Activated CD4-positive, alpha-beta T cell treated with anti-CD3 and anti-CD28 coated beads, Interleukin-2, amount 10 ng/mL, durations not matched to agents 24 days and 14 days (primary cell): ENCODE measurements at places on chromosomes 2 and 18. TPM values are rescaled to one million over a fixed set of nuclear protein-coding genes. Genes with fewer than 3 reads are reported as not detected.

- H3K36me3 ChIP-seq = no peaks in the 10 kb centered on the region
- H3K4me3 ChIP-seq = no peak overlapping the region
- H3K4me1 ChIP-seq = no peaks in the 10 kb centered on the region
- no peaks in the 10 kb centered on the region for H3K27me3 ChIP-seq
- no peak for DNase-seq
Measured at GRCh38 chr2:208490492-208490891, 83.9 kb downstream of the PTH2R start.

GRCh38 chr2:141200191-141200590 lies 930.6 kb downstream of the LRP1B start:
- no peak for DNase-seq
- H3K27ac ChIP-seq = no peak overlapping the region
- H3K27me3 ChIP-seq = no peaks in the 10 kb centered on the region
- H3K4me1 ChIP-seq = no peaks in the 10 kb centered on the region

GRCh38 chr2:62152000-62152399 lies 43.9 kb upstream of the B3GNT2 start:
- no peak overlapping the region for H3K4me3 ChIP-seq
- peaks cover 5% of the 10 kb centered on the region for H3K4me1 ChIP-seq
- no peak for DNase-seq
- no peak overlapping the region for H3K27ac ChIP-seq
- no peaks in the 10 kb centered on the region for H3K27me3 ChIP-seq

GRCh38 chr2:116435648-116436047 lies 1378.8 kb upstream of the DDX18 start:
- no peaks in the 10 kb centered on the region for H3K36me3 ChIP-seq
- H3K27me3 ChIP-seq = no peaks in the 10 kb centered on the region
- H3K4me3 ChIP-seq = no peak overlapping the region

DNA sequence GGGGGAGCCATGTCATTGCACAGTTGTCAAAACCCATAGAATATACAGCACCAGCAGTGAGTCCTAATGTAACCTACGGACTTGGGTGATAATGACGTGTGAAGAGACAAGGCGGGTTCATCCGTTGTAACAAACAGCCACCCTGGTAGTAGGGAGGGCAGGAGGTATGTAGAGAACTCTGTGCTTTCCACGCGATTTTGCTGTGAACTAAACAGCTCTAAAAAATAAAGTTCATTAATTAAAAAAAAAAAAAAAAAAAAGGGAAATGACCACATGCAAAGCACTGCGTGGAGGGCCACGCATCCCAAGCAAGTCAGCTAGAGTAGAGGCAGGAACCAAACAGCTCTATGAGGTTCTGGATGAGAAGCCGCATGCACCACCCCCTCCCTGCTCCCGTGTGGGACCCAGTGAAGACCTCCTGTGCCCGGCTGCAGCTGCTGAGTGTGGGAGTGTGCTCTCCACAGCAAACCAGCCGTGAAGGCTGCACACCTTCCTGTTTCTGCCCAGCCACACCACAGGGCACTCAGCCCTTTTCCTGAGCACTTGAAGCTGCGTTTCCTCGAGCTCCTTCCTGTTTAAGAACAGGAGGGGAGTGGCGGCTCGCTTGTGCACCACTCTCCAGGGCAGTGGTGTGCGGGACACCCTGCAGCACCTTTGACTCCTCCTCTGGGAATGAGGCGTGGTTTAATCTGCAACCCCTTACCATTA lies 65.6 kb downstream of the ODC1 start:
- H3K4me3 ChIP-seq = peak overlapping the region; percentile 57
- peaks cover 74% of the 10 kb centered on the region for H3K4me1 ChIP-seq
- H3K27me3 ChIP-seq = no peaks in the 10 kb centered on the region
- H3K27ac ChIP-seq = no peak overlapping the region

DNA sequence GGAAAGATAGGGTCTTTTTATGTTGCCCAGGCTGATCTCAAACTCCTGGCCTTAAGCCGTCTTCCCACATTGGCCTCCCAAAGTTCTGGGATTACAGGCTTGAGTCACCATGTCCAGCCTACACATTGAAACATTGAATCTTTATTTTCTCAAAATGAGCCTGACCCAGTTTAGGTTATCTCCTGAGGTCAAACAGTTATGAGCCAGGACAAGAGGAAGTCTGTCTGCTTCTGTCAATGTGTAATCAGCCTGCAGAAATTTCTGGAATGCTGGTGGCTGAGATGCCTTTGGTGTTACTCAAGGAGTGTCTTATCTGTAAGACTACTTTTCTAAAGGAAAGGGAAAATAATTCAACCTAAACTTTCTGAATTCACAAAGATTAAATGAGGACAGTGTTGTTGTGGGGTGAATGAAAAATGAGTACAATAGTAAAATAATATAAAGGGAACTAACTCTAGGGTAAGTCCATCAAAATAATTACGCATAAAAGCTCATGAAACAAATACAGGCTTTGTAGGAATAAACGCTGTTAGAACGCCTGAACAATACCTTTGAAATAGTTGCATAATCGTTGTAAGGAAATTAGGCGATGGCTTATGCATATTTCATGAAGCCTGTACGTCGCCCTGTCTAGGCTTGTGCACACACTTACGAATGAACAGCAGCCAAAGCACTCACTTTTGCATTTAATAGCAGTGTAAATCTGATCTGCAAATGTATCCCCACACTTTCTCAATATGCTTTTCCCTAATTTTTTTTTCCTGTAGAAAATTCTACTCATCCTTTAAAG lies 260.8 kb downstream of the RDH14 start:
- H3K4me3 ChIP-seq = no peak overlapping the region
- no peak for DNase-seq
- no peak overlapping the region for H3K27ac ChIP-seq
- no peaks in the 10 kb centered on the region for H3K27me3 ChIP-seq
- no peaks in the 10 kb centered on the region for H3K36me3 ChIP-seq

- H3K4me1 ChIP-seq = peaks cover 27% of the 10 kb centered on the region
- no peak overlapping the region for H3K4me3 ChIP-seq
- no peak overlapping the region for H3K27ac ChIP-seq
- DNase-seq = peak; percentile 45
- H3K27me3 ChIP-seq = no peaks in the 10 kb centered on the region
Measured at GRCh38 chr2:203787979-203788378, 79.6 kb upstream of the CTLA4 start.

- no peaks in the 10 kb centered on the region for H3K27me3 ChIP-seq
- no peaks in the 10 kb centered on the region for H3K36me3 ChIP-seq
- H3K4me1 ChIP-seq = peaks cover 47% of the 10 kb centered on the region
- peak overlapping the region; percentile 78 for H3K27ac ChIP-seq
Measured at GRCh38 chr2:39141334-39142271, 20.8 kb upstream of the SOS1 start.

DNA sequence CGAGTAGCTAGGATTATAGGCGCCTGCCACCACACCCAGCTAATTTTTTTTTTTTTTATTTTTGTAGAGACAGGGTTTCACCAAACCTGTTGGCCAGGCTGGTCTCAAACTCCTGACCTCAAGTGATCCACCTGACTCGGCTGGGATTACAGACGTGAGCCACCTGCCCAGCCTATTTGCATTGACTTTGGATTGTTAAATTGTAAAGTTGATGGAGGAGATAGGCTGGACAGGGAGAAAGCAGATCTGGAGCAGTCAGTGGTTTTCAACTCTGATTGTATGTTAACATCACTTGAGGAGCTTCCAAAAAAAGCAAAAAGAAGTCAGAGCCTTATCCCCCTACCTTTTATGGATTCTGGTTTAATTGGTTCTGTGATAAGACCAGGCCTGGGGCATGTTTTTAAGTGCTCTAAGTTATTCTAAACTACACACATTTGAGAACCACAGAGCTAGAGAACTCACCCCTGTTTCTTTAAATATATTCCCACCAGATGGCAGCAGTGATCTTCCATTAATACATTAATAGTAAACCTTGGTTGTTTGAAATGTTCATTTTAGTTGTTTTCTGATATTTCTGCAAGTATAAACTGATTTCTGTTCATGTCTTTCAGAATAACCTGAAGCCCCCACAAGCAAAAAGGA lies 7.5 kb downstream of the C2orf49 start:
- no peak overlapping the region for H3K4me3 ChIP-seq
- H3K27ac ChIP-seq = no peak overlapping the region
- H3K36me3 ChIP-seq = peaks cover 56% of the 10 kb centered on the region
- no peaks in the 10 kb centered on the region for H3K27me3 ChIP-seq
- H3K4me1 ChIP-seq = peaks cover 2% of the 10 kb centered on the region
- no peak for DNase-seq

- peaks cover 27% of the 10 kb centered on the region for H3K4me1 ChIP-seq
- H3K36me3 ChIP-seq = peaks cover 4% of the 10 kb centered on the region
- no peak overlapping the region for H3K27ac ChIP-seq
- H3K4me3 ChIP-seq = no peak overlapping the region
Measured at GRCh38 chr2:97935719-97936161, 60.0 kb downstream of the TMEM131 start.

- H3K36me3 ChIP-seq = peaks cover 2% of the 10 kb centered on the region
- peak overlapping the region; percentile 74 for H3K4me3 ChIP-seq
Measured at GRCh38 chr2:207073801-207074678, 91.7 kb downstream of the KLF7 start.

- peaks cover 6% of the 10 kb centered on the region for H3K4me1 ChIP-seq
- no peaks in the 10 kb centered on the region for H3K27me3 ChIP-seq
- H3K4me3 ChIP-seq = no peak overlapping the region
- no peak overlapping the region for H3K27ac ChIP-seq
- DNase-seq = no peak
- no peaks in the 10 kb centered on the region for H3K36me3 ChIP-seq
Measured at GRCh38 chr2:219082332-219082958, 21.7 kb upstream of the IHH start.

DNA sequence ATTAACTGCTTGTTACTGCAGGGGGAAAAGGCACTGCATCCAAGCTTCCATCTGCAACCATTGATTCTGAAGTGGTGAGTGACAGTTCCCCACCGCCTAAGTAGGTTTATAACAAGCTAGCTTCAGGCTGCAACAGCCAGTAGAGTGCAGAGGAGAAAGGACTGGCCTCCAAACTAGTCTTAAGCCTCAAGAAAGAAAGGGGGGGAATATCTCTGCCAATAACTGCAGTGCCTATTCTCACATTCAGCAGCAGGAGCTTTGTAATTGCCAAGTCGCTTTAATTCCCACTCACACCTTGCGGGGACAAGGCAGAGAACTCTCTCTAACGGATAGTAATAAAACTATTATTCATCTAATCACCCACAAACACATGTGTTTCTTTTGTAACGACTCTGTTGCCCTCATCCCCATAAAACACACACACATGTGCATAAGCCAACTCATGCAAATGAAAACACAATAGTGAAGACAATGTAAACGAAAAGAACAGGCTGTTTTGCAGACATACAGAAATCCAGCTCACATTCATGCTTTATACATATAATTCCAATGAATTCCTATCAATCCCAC lies 1963.3 kb upstream of the PIK3C3 start:
- H3K4me1 ChIP-seq = no peaks in the 10 kb centered on the region
- H3K27ac ChIP-seq = no peak overlapping the region
- no peak overlapping the region for H3K4me3 ChIP-seq
- H3K27me3 ChIP-seq = no peaks in the 10 kb centered on the region

GRCh38 chr18:33326975-33327374 lies 113.5 kb downstream of the CCDC178 start:
- H3K27ac ChIP-seq = no peak overlapping the region
- H3K4me1 ChIP-seq = no peaks in the 10 kb centered on the region
- no peak for DNase-seq
- no peaks in the 10 kb centered on the region for H3K27me3 ChIP-seq
- no peaks in the 10 kb centered on the region for H3K36me3 ChIP-seq
- no peak overlapping the region for H3K4me3 ChIP-seq

DNA sequence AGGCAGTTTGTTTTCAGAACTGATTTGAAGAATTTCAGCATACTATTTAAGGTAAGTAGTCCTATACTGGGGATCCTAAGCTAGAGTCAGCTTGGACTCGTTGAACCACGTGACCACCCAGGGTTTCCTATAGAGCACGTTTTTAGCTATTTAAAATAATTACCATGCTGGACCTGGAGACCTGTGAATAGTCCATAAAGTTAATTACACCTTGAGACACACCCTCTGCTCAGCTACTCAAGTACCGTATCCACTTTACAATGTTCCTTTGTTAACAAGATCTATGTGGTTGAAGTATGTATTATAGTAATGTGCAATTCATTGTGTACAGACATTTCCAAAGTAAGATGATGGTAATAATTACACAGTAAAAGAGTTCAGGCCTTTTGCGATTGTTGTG lies 67.6 kb downstream of the CRIM1 start:
- no peak for DNase-seq
- no peak overlapping the region for H3K27ac ChIP-seq
- H3K4me1 ChIP-seq = no peaks in the 10 kb centered on the region
- H3K4me3 ChIP-seq = no peak overlapping the region
- no peaks in the 10 kb centered on the region for H3K27me3 ChIP-seq
- no peaks in the 10 kb centered on the region for H3K36me3 ChIP-seq

GRCh38 chr18:23317975-23318675 lies 135.0 kb upstream of the RIOK3 start:
- H3K4me3 ChIP-seq = no peak overlapping the region
- no peaks in the 10 kb centered on the region for H3K27me3 ChIP-seq
- H3K36me3 ChIP-seq = peaks cover 8% of the 10 kb centered on the region
- no peak overlapping the region for H3K27ac ChIP-seq
- DNase-seq = no peak

DNA sequence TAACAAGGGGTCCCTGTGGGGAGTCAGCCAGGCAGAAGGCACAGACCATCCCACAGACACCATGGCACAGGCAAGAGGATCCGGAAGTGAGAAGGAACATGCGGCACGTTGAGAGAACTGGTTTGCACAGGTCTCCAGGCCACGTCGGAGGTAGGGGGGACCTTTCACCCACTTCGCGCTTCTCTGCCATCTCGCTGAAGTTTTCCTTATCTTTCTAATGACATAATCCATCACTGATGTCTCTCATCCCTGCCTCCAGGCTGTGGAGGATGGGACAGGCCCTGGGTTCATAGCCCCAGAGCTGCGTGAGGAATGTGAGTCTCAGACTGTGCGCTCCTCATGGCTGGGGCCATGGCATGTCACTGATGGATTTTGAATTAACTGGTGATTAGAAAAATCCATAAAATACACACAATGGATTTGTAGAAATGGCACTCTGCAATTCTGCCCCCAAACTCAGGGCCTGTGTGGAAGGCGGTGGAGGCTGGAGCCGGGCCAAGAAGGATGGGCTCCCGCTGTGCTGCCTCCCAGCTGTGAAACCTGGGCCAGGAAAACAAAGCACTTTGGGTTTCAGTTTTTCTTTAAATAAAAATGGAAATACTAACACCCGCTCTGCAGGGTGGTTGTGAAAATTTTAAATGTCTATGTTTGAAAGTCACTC lies 113.3 kb upstream of the ALKAL2 start:
- no peaks in the 10 kb centered on the region for H3K36me3 ChIP-seq
- H3K27ac ChIP-seq = no peak overlapping the region
- no peaks in the 10 kb centered on the region for H3K4me1 ChIP-seq
- H3K27me3 ChIP-seq = no peaks in the 10 kb centered on the region

The CABYR gene
- total RNA-seq = 0.36 and 1.3 TPM in 2 replicates

The FEV gene
- not detected in 2 replicates for total RNA-seq

The SERPINB11 gene
- total RNA-seq = not detected in 2 replicates

The GALR1 gene
- not detected in 2 replicates for total RNA-seq

The ADGRF3 gene
- total RNA-seq = 3.4 and 3.5 TPM in 2 replicates

The UGT1A4 gene
- total RNA-seq = not detected in 2 replicates

The GPN1 gene
- total RNA-seq = 51.0 and 55.4 TPM in 2 replicates

The KRCC1 gene
- 16.5 and 16.9 TPM in 2 replicates for total RNA-seq

The SLC5A7 gene
- not detected in 2 replicates for total RNA-seq

The ST3GAL5 gene
- total RNA-seq = 13.3 and 14.6 TPM in 2 replicates
